ENCODE measurements at places on chromosomes 3 and 15. TPM values are rescaled to one million over a fixed set of nuclear protein-coding genes. Genes with fewer than 3 reads are reported as not detected.

DNA sequence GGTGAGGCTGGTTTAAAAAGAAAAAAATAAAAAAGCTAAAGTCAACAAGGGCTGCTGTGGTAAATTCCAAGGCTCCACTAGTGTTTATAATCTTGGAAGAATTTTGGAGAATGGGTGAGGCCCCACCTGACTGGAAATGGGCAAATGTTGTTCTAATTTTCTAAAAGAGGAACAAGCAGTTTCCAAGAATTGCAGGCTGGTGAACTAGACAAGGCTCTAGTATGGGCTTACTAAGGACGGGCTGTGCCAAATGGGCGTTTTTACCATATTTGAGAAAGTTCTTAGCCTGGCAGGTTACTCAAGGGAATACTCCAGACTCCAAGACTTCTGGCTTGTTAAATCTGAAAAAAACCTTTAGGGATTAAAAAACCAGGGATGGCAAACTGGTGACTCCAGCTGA is 67.0 kb upstream of the ABHD2 start:
- H3K4me1 ChIP-seq: peaks cover 12% of the 10 kb centered on the region
- DNase-seq: no peak
- H3K27me3 ChIP-seq: no peaks in the 10 kb centered on the region
- H3K36me3 ChIP-seq: no peaks in the 10 kb centered on the region
- no peak overlapping the region for H3K27ac ChIP-seq

GRCh38 chr3:190167936-190168680 is 47.4 kb upstream of the P3H2 start:
- H3K27ac ChIP-seq: no peak overlapping the region
- DNase-seq: no peak
- no peak overlapping the region for H3K4me3 ChIP-seq

DNA sequence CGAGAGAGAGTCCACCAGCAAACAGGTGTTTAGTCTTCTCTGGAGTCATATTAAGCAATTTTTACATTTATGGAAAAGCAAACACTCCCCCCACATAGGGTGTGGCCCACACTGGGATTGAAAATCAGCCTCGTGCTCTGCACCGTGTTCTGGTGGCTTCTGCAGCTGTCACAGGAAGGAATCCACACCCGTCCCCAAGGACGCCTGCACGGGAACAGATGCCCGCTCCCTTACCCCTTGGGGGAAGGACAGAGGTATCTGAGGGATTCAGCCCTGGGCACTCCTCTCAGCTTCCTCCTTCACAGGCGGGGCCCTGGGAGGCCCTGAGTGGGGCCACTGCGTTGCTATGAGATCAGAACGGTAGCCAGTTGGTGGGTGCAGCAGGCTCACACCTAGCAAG is 27.8 kb downstream of the LIPC start:
- H3K36me3 ChIP-seq: no peaks in the 10 kb centered on the region
- no peak overlapping the region for H3K27ac ChIP-seq
- DNase-seq: no peak
- no peaks in the 10 kb centered on the region for H3K27me3 ChIP-seq

- peaks cover 24% of the 10 kb centered on the region for H3K4me1 ChIP-seq
- H3K27ac ChIP-seq: peak overlapping the region; percentile 57
- H3K36me3 ChIP-seq: peaks cover 16% of the 10 kb centered on the region
- DNase-seq: no peak
Observed at GRCh38 chr3:50293079-50293801, 1.0 kb upstream of the IFRD2 start.

GRCh38 chr3:141388823-141389621 is 20.7 kb downstream of the ZBTB38 start:
- no peaks in the 10 kb centered on the region for H3K4me1 ChIP-seq
- no peaks in the 10 kb centered on the region for H3K27me3 ChIP-seq
- no peak for DNase-seq
- no peak overlapping the region for H3K27ac ChIP-seq
- H3K4me3 ChIP-seq: peak overlapping the region; percentile 12
- H3K36me3 ChIP-seq: no peaks in the 10 kb centered on the region

GRCh38 chr3:128321418-128321817 is 145.3 kb downstream of the DNAJB8 start:
- no peaks in the 10 kb centered on the region for H3K4me1 ChIP-seq
- H3K27ac ChIP-seq: no peak overlapping the region
- H3K27me3 ChIP-seq: no peaks in the 10 kb centered on the region
- DNase-seq: no peak
- no peak overlapping the region for H3K4me3 ChIP-seq

Gene ACTC1
- total RNA-seq: not detected

Gene C15orf61
- total RNA-seq: 16.4 TPM

Gene SNX1
- total RNA-seq: 110 TPM

Gene MNS1
- total RNA-seq: not detected

Gene KLHL24
- 177 TPM for total RNA-seq

Gene RAB6B
- 1.4 TPM for total RNA-seq

Measured in natural killer cell (primary cell).